ENCODE measurements at places on chromosomes 6 and 20.

GRCh38 chr6:157265635-157266034 is 57.7 kb downstream of the TMEM242 start:
- DNase-seq, result no peak

DNA sequence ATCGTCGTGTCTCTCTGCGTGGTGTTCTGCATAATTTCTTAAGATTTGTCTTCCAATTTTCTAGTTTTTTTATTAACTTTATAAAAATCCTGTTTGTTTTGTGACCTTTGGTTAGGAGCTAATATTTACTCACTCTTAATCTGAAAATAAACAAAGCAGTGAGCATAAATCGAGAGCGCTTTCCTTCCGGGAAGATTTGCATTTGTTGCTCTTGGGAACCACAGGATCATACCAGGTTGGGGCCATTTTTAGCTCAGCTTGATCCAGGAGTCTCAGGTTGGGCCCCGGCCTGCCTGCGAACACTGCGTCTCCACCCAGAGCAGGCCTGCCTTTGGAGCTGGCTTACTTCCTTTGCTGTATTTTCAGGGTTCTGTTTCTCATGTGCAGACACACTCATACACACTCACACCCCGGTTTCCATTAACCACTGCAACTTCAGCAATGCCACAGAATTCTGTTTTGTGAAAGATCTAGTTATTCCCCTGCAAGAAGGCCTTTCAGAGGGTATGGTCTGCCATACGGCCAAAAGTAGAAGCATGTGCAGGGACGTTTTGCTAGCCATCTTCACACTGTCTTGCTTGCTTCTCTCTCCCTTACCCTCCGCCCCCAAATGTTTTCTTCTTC is 17.3 kb downstream of the BPHL start:
- no peak for DNase-seq

DNA sequence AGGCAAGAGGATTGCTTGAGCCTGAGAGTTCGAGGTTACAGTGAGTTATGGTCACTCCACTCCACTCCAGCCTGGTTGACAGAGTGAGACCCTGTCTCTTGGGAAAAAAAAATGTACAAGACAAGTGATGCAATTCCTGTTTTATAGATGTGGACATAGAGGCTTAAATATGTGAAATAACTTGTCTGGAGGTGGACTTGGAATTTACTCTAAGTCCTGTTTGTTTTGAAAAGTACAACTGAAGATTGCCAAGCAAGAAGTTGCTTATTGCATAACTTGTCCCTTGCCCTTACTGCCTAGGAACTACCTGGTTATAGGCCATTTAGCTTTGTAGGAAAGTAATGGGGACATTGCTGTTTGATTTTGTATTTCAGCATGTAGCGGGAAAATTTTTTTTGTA is 26.0 kb upstream of the ADIG start:
- DNase-seq, result no peak

- no peak for DNase-seq
Measured at GRCh38 chr6:106347219-106347618, 13.3 kb upstream of the CRYBG1 start.
